Pancreas (tissue), 10 donors: ENCODE measurements at places on chromosomes 5 and 9.

- DNase-seq, result no peak
Measured at GRCh38 chr5:15069407-15069905, 197.9 kb upstream of the ANKH start.

DNA sequence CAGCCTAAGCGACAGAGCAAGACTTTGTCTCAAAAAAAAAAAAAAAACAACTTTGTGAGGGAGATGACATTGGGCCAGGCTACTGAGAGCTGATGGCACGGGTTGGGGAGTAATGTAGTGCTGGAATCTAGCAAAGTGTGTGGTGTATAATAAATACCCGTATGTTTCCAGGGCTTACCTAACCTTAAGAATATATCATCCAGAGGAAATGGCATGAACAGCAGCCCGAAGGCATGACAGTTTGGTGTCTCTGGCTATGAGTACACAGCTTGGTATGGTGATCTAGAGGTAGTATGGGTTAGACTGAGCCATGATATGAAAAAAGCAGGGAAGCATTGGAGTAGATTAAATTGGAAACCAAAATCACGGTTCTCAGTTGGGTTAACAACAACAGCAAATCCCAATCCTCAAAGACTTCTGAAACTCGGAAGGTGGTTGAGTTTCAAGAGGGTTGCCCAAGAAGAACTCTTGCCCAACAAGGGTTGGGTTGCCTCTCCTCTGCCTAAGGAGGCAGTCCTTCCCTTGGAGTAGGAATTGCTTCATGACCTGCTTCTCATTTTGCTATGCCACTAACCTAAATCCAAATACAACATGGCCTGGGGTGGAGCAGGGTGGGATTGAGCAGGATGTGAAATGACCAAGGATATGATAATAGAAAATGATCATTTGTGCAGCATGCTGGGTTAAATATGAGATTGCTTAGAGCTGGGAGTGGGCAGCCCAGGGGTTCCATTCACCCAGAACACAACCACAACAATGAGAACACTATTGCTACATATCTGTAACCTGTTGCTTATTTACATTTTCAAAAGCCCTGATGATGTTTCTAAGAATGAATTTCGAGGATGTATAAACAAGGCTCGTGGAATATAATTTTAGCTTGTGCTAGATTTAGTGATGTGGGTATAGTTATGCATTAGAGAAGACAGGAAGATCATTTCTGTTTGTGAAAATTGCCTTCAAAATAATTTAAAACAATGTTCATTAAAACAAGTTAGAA is 64.6 kb upstream of the ZFR start:
- no peak for DNase-seq

- no peak for DNase-seq
Measured at GRCh38 chr5:151139646-151140045, 17.9 kb downstream of the ANXA6 start.

- no peak for DNase-seq
Measured at GRCh38 chr5:172361566-172362238, 78.1 kb upstream of the UBTD2 start.

GRCh38 chr9:99076483-99077171 is 28.3 kb upstream of the TGFBR1 start:
- DNase-seq, result no peak

GRCh38 chr9:42388146-42388690 is 204.8 kb downstream of the SPATA31A6 start:
- DNase-seq, result no peak

DNA sequence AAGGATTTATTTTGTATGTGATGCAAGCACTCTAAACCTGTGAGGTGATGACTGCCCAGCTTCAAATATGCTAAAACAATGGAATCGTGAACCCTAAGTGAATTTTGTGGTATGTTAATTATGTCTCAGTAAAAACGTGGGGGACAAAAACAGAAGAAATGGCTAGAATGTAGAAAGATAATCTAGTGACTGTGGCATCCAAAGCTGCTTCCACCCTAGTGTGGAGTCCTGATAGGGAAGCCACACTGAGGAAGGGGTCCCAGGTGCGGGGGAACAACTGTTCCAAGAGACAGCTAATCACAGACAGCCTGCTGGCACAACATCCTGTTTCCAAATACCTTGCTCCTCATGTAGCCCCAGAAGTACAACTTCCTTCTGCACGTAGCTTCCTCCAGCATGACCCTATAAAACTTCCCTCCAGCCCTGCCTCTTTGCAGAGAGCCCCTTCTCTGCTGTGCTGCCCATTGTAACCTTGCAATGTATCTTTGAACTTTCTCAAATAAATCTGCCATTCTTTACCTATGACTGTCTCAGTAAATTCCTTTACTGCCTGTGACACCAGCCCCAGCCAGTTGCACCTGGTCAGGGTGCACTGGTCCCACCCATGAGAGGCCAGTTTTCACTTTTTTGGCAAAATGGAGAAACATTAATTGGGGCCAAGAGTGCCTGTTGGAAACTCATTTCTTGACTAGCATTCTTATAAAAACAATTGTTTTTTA is 4.9 kb downstream of the GMCL2 start:
- DNase-seq, result no peak

GRCh38 chr9:121288673-121289025 is 20.7 kb downstream of the GSN start:
- DNase-seq, result no peak

DNA sequence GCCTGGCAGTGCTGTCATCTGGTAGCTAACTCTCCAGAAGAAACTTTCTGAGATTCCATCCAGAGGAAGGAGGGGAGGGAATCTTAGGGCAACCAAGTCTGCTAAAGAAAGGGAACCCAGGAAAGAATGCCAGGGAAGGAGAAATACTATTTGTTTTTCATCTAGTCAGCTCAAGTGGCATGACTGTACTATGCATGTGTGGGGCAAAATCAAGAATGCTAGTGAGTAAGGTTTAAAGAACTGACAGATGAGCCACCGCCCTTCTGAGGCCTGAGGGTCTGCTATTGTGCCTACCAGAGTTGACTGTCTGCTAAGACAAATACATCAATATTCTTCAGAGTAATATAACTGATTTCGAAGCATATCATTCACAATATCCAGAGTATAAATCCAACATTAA is 204.2 kb downstream of the SLC12A2 start:
- DNase-seq, result no peak

DNA sequence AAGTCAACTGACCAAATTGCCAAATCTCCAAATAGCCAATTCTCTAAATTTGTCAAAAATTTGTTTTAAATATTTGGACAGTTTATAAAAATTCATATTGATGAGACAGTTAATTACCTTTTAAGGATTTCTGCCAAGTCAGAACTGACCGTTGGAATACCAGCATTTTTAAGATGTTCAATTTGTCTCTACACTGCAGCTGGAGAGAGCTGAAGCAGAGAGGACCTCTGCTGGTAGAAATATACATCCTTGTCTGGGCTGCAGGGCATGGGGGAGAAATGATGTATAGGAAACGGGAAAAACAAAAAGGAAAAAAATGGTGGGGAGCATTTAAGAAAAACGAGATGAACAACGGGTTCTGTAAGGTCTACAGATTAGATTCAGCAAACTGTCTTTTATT is 16.8 kb downstream of the NR6A1 start:
- no peak for DNase-seq

- DNase-seq, result no peak
Measured at GRCh38 chr5:106435185-106435584, 1235.6 kb downstream of the EFNA5 start.

GRCh38 chr9:15377625-15378540 is 44.8 kb upstream of the SNAPC3 start:
- no peak for DNase-seq
